Naive B cell (primary cell): ENCODE measurements at places on chromosomes 6 and 20. TPM values are rescaled to one million over a fixed set of nuclear protein-coding genes. Genes with fewer than 3 reads are reported as not detected.

MTFR2 gene
- 0.25 TPM for polyA plus RNA-seq

C20orf204 gene
- 0.05 TPM for polyA plus RNA-seq

CTCFL gene
- polyA plus RNA-seq: not detected

EPHA7 gene
- not detected for polyA plus RNA-seq

SF3B5 gene
- polyA plus RNA-seq: 314 TPM
